ENCODE measurements at places on chromosomes 16 and 17.

- peak; percentile 98 for DNase-seq
Observed at GRCh38 chr17:72120642-72121163, at the start of gene SOX9. Gene SOX9 (plus strand): TSS chr17:72121020. CDS start chr17:72121392, 372 bp downstream.

GRCh38 chr16:28893291-28893690, 15.0 kb downstream of the ATP2A1 start:
- no peak for DNase-seq

DNA sequence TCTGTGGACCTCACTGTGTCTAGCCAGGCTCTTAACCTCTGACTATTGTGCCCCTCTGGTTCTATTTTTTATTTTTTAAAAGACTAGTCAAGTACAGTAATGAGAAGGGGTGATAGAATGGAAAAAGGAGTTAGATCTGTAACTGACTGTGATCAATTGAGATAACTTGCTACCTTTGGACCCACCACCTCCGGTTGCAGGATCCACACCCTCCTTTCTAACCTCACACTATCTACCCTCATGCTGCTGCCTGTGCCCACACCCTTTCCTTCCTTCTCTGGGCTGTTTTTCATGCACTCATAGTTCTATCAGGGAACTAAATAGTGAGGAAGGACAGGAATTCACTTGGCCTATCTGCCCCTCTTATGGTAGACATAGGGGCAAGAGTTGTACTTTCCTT, 172.3 kb downstream of the KATNIP start:
- DNase-seq = no peak

DNA sequence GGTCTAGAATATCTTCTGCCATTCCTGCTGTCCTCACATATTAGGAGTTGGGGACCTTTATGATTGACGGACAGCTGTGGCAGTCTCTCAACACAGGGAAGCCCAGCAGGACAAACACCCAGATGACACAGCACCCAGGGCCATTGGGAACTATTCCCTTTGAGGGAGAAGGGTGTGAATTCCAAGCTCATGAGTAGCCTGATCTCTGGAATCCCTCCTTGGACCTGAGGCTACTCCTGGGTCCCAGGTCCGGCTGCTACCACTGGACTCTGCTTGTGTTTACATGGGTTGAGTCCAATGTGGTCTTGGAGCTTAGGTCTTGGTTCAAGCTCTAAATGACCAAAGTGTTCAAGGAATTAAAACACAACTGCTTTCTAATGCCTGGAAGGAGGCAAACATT, 78.9 kb downstream of the SLC6A2 start:
- DNase-seq = no peak

- no peak for DNase-seq
Observed at GRCh38 chr17:81916234-81917001, 1.6 kb downstream of the SIRT7 start.
